ENCODE measurements at places on chromosomes 5 and 9.
A peak's percentile ranks its signal among the peaks of the same experiment; 100 is the strongest.

GRCh38 chr5:11248966-11249365, 487.9 kb upstream of the DAP start:
- DNase-seq: no peak

- DNase-seq: no peak
Observed at GRCh38 chr9:96502539-96503373, 52.8 kb downstream of the HABP4 start.

GRCh38 chr5:109759306-109759705, 69.6 kb downstream of the MAN2A1 start:
- peak; percentile 79 for DNase-seq

DNA sequence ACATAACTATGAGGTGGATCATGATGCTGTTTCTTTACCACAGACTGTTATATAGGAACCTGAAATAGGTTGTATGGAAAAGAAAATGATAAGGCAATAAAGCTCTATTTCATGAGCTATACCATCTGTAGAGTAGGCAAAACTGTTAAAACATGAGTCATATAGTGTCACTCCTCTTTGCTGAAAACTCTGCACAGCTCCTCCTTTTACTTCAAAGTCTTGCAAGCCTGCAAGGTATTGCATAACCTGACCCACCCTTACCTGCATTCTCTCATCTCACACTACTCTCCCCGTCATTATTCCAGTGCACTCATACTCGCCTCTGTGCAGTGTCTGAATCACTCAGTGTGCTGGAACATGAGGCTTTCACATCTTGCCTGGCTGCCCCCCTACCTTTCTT, 790.1 kb downstream of the EFNA5 start:
- DNase-seq: no peak

GRCh38 chr5:73307645-73308355, 134.8 kb downstream of the TMEM174 start:
- no peak for DNase-seq

GRCh38 chr5:170788626-170789304, 5.2 kb downstream of the GABRP start:
- no peak for DNase-seq

DNA sequence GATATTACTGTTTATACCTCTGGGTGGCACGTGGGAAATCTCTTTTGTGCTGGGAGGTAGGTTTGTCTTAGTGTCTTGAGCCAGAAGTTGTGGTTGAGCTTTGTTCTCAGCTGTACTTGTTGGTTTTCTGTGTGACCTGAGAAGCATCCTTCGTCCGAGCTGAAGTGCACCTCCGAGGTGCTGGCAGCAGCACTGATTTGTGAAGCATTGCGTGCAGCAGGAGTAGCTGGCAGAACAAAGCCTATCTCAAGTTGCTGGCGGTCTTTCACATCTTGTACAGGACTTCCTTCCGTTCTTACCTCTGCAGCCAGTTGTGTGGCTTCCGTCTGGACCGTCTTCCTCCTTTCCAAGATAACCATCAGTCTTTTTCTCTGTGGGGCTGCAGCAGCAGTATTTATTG, 4.3 kb downstream of the PRRC2B start:
- no peak for DNase-seq

- DNase-seq: no peak
Observed at GRCh38 chr5:143398451-143399237, 4.8 kb downstream of the NR3C1 start.
